ENCODE measurements at places on chromosomes 11 and 22. TPM values are rescaled to one million over a fixed set of nuclear protein-coding genes. Genes with fewer than 3 reads are reported as not detected.

DNA sequence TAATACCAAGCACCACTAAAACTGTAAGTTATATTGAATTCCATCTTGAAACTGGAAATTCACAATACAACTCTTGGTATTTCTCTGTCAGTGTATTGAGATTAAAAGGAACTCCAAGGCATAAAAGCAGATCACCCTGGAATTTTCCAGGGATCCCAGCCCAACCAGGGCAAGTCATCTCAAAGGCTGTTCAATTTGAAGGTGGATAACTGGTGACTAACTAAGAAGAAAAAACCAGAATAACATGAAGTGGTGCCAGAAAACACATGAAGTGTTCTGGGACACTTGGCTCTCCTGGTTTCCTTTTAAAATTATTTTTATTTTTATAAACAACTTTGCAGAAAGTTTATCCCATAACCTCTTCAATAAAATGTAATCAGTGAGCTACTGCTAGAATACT is 7.8 kb upstream of the BMAL1 start:
- DNase-seq, result no peak

- DNase-seq, result no peak
Observed at GRCh38 chr11:19988598-19988997, 171.7 kb downstream of the DBX1 start.

GRCh38 chr22:32744176-32744959 is 57.1 kb upstream of the TIMP3 start:
- DNase-seq, result no peak

GRCh38 chr11:111297696-111298095 is 650 bp upstream of the POU2AF3 start:
- DNase-seq, result no peak

DNA sequence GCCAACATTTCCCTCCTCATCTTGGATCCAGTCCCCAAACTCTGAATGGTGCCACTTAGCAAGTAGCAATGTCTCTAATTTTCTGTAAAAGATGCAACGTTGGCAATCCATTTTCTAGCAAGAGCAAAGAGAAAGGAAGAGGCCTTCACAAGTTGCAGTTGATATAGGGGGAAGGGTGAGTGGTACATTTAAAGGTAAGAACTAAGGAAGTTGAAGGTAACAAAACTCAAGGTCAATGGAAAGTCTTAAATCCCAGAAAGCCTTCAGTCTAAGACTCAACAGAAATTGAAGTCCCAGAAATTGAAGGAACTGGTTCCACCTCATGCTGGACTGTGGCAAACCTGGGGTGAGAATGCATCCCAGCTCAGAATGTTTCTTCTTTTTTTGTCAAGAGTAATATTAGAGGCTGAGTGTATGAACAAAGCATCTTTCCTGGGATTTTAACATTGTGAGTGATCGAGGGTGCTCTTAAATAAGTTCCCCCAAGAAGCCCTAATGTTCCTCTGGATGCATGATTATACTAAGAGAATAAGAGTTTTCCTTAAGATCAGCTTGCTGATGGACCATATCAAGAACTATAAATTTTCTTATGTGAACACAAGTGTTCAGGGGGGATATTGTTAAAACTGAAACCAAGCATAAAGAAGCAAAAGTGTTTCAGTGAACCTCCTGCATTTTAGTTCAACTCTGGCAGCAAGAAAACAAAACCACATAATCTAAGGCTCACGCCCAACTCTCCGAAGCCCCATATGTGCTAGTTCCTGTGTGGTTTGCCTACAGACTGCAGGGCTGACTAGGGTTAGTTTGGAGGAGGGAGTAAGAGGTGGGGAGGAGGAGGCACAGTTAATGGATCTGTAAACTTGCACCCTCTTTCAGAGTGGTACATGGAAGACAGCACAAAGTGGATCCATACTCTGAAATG is at the start of gene GRAP2:
GRAP2 (plus strand) TSS at position 779 of the 922 bp plus-strand sequence. CDS start 46,023 bp downstream, outside the sequence.
- peak; percentile 86 for DNase-seq

DNA sequence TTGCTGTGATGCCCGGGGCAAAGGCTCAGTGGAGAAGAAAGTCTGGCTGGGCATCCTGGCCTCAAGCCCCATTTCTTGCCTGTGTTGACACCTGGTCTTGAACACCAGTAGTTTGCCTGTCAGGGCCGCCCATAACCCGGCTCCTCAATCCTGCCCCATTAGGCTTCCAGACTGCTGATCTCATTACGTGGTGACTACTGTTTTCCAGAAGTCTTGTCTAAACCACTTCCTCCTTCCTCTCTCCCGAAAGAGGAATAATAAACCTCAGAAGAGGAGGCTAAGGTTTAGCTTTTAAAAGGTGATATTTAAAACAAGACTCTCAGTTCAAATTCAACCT is 97.7 kb downstream of the CD44 start:
- no peak for DNase-seq

- DNase-seq, result no peak
Observed at GRCh38 chr22:43616645-43617044, 195.5 kb downstream of the EFCAB6 start.

DNA sequence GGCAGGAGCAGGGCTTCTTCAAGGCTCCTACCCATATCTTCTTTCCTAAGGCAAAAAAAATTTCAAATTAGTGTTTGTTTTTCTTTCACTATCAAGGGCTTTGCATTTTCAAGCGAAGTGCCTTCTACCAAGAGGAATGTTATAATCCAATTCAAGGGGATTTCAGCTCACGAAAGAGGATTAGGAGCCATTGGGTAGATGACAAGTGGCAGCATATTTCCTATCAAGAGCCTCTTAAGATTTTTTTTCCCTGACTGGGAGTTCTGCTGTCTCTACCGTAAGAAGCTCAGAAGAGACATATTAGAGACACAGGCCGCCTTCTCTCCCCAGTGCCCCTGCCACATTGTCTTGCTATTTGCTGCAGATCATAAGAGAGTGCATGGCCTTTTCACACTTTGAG is 55.9 kb upstream of the BMAL1 start:
- no peak for DNase-seq

DNA sequence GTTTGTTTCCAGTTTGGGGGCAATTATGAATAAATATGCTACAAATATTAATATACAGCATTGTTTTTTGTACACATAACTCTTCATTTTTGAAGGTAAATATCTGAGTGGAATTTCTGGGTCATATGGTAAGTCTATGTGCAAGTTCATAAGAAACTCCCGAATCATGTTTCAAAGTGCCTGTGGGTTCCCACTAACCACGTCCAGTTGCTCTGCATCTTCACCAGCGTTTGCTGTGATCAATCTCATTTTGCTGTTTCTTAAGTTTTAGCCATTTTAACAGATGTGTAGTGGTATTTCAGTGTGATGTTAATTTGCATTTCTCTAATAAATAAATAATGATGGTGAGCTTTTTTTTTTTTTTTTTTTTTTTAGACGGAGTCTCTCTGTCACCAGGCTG is 14.2 kb upstream of the CSRP3 start:
- no peak for DNase-seq

DNA sequence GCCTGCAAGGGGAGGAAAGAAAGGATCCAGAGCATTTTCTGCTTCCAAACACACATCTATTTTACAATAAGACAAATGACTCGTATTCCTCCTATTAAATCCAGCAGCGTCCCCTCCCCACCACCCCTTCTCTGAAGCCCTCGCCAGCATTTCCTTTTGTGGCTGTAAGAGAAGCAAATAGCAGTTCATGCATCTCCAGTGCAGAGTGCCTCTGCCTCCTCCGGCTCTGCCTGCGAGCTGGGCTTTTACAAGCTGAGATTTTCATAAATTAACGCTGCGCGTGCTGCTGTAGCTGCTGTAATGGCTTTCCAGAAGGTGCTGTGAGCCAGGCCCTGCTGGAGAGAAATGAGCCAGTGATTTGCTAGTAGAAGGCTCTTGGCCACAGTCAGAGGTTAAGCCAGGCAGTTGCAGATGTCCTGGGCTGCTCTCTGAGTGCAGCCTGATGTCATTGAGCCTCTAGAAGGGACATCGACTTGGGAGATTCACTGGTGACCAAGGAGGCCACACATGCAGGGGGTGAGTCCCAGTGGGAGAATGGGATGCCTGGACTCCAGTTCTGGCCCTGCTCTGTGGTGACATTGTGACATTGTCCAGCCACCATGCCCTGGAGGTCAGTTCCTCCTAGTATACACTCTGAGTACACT is 134.5 kb upstream of the NAV2 start:
- no peak for DNase-seq

The OR6A2 gene
- not detected for polyA plus RNA-seq

DNA sequence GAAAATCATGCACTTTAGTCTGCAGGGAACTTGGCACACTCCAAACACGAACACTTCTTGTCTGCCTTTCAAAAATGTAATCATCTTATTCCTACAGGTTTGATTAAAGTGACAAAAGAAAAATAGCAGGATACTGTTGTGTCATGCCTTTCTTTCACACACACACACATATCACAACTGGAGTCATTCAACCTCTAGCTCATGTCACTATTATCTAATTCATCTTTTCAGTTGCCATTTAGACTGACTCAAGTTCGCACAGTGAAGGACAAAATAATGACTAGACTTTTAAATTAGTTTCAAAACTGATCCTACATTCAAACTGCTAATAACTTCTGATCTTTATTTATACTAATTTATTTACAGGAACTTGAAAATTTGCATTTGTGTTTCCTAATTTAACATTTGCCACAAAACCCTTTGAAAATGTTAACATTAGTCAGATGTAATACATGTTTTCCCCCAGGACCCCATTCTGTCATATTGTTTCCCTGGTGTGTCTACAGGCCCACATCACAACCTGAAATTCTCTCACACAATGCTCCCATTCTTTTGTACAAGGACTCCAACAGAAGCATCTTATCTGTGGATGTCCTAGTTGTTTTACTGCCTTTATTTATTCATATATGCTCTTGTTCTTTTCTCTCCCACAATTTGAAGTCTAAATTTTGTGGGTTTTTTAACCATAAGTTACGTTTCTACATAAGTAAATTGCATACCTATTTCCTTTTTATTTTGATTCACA is 171.1 kb downstream of the GRIA4 start:
- DNase-seq, result no peak

The PRDM10 gene
- 3.3 TPM for polyA plus RNA-seq
